GM20000 (cell line): ENCODE measurements at places on chromosomes 5 and 9.
A peak's percentile ranks its signal among the peaks of the same experiment; 100 is the strongest.

- peak; percentile 77 for DNase-seq
These were observed 12.4 kb downstream of the PTTG1 start for GRCh38 chr5:160434022-160434531.

DNA sequence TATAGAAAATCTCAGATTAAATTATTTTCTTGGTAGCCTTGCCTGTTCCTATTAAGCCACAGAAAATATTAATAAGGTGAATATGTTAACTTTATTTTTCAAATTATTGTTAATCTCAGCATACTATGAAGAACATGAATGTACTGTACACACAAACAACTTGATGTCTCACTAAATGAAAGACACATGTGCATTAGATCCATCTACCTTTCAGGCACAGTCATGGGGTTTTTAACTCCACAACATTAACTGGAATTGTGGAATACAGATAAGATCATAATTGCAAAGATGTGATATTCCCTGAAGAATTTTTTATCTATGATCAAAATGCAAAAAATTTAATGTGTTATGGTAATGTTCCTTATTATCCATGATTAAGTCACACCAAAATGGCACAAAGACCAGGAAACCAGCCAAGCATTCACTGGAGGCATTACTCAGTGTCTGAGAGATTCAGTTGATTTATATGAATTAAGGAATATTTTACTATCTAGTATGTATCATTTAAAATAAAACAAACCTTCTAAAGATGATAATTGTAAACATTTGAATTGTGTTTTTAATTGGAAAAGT is 150.0 kb upstream of the VCAN start:
- DNase-seq: no peak

DNA sequence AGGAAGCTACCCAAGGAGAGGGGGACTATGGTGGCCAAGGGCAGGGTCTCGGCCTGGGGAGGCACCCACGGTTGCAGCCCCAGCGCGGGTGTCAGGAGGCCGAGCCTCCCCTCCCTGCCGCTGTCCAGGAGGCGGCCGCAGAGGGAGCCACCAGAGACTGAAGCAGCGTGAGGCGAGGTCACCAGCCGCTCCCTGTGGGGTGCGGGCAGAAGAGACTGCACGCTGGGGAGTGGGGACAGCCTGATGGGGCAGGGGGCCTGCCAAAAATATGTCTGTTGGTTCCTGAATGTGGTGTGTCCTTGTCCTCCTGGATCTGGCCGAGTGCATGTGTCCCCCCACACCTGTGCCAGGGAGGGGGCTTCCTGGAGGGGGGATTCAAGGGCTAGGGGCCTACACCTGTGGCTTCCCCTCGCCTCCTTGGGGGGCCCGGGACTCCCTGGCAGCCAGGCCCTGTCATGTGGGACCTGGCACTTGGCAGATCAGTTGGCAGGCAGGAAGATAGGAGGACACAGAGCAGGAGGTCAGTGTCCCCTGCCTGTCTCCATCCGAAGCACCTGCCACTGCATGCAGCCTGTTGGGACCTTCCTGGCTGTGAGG is 131.2 kb downstream of the DAB2IP start:
- no peak for DNase-seq

DNA sequence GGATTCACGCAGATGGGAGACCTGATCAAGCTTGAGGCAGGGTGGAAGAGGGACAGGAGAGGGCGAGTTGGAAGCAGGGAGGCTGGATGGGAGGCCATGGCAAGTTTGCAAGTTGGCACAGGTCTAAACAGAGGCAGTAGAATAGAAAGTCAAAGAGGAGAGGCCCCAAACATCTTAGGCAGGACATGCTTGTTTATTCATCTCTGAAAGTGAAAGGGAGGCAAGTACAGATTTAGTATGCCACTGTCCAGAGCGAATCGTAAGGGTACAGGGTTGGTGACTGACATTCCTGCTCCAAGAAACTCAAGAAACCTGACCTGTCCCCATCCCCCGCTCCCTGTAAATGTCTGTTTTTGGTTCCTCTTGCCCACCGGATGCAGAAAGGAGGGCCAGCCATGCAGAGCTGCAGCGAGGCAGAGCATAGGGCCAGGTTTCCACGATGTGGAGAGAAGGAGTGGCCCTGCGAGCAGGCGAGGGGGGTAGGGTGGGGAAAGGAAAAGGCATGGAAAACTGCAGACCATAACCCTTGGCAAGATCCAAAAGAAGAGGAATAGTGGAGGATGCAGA is 96.2 kb upstream of the BOD1 start:
- DNase-seq: no peak

DNA sequence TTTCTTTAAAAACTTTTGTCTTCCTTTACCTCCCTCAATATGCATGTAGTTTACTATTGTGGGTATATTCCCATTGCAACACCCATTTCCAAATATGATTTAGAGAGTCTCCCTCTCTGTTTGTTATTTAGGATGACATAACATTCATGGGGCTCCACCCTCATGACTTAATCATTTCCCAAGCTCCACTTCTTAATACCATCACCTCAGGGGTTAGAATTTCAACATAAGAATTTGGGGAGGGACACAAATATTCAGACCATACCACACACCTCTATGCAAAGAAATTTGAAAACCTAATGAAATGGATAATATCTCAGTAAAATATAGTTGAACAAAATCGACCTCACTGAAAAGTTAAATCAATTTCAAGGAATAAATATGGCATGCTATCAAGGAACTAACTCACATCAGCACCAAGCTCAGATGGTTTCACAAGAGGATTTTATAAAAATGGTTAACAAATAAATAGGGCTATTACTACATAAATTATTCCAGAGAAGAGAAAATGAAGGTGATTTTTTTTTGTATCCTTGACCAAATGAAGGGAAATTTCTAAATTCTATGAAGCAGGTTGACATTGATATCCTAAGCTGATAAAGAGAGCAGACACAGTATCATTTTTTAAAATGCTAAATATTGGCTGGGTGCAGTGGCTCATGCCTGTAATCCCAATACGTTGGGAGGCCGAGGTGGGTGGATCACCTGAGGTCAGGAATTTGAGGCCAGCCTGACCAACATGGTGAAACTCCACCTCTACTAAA is 20.2 kb upstream of the UBTD2 start:
- DNase-seq: no peak

DNA sequence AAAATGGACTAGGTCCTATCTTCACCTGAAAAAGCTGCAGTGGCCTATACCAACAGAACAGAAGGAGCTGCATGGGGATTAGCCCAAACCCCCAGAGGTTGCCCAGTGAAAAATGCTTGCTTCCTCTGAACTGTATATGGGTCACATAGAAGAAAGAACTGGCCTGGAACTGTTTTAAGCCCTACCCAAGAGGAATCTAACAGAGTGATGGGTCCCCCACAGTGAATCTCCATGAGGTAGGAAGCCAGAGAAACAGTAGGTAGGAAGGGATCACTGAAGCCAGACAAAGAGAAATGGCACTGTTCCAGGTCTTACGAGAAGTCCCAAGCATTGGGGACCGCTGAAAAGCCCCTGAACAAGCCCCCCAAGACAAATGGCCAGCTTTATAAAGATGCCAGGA is 28.8 kb upstream of the TRIM32 start:
- no peak for DNase-seq

GRCh38 chr5:101326766-101327165 is 423.7 kb upstream of the ST8SIA4 start:
- DNase-seq: no peak

GRCh38 chr9:94649100-94649819 is 9.9 kb upstream of the FBP1 start:
- DNase-seq: no peak

DNA sequence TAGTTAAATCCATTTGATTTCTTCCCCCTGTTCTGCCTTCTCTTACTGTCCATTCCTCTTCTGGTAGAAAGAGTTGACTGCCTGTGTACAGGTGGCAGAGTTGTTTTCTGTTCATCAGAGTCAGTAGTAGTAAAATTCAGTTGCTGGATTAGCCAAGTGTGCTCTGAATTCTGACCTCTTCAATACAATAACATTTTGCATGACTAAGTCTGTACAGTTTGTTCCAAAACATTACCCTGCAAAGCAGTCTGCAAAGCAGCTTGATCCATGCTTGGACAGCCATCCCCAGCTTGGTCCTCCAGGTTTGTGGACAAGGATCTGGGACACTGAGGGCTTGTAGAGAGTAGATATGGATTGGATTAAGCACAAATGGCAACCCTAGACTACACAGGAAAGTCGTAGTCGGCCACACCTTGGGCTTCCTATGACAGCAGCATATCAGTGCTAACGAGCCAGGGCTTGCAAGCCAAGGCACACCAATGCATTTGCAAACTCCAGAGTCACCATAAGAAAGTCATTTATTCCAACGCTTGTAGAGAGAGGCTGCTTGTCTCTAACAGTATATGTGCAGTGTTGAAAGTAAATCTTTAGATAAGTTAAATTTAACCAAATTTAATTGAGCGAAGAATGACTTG is 25.2 kb downstream of the IL12B start:
- no peak for DNase-seq

- no peak for DNase-seq
These were observed 10.0 kb upstream of the CCL28 start for GRCh38 chr5:43422143-43422542.

- DNase-seq: no peak
These were observed 202.9 kb downstream of the NXNL2 start for GRCh38 chr9:88737876-88738275.
